ENCODE measurements at places on chromosomes 3 and 15.

- no peak for DNase-seq
Observed at GRCh38 chr3:142863010-142863817, 25.7 kb downstream of the PCOLCE2 start.

DNA sequence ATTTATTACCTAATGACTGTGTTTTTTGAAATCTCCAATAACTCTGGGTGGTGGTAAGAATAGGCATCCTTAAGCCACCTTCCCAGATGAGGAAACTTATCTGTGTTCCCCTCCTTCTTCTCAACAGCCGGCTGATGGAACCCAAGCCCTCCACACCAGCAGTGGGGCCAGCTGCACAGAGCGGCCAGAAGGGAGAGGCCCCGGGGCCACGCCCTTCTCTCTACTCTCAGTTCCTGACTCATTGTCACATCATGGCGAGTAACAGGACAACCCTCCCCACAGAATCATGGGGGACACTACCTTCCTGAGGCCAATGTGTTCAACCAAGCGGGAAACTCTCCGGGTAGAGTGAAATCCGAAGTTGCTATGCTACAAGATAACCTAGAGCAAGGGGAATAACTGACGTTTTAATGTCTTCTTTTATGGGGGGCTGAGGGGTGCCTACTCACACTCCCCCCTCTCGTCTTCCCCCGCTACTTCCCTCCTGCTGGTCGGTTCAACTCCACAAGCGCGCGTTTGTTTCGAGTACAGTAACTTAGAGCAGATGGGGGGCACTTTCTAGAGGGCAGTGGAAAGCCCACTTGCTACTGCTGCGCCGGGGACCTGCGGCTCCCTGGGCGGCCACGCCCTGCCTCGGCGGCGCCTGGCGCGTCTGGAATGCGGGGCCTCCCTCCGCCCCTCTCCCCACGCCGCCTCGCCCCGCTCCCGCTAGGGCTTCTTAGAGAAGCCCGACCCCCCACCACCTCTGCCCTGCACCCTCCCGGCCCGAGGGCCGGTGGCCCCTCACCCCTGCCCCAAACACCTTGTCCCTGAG, 621 bp downstream of the ANXA2 start:
- DNase-seq: no peak

- no peak for DNase-seq
Observed at GRCh38 chr3:188185717-188186251, 31.8 kb downstream of the LPP start.

DNA sequence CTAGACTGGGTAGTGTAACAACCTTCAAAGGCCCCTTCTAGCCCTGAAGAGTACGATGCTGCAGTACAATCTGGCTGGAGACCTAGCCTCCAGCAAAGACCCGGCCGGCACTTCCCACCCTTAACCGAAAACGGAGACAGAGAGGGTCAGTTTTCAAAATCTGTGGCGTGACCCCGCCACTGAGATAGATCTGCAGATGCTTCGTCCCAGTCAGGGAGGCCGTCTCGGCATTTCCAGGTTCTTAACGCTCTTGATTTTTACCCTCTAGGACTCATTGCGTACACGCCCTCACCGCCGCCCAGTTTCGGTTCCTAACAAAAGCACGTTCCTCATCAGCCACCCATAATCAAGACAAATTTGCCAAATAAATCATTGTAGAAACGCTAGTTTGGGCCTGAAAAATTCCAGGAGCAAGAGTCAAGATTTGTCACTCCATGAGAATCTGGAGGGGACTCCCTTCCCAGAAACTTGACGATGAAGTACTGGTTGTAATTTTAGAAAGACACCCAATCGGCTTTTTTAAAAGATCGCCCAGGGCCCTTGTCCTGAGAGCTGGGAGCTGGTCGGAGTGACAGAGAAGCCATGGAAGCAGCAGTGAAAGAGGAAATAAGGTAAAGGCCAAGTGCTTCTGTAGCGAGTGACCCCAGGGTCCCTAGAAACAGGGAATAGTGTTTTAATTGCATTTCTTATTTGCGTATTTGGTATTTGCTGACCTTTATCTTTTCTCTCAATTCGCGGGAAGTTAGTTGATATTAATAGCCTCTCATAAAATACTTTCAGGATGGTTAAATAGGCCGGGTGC, 868 bp upstream of the TMEM87A start:
- peak; percentile 23 for DNase-seq

- DNase-seq: no peak
Observed at GRCh38 chr3:53675022-53675697, 171.1 kb downstream of the CHDH start.

DNA sequence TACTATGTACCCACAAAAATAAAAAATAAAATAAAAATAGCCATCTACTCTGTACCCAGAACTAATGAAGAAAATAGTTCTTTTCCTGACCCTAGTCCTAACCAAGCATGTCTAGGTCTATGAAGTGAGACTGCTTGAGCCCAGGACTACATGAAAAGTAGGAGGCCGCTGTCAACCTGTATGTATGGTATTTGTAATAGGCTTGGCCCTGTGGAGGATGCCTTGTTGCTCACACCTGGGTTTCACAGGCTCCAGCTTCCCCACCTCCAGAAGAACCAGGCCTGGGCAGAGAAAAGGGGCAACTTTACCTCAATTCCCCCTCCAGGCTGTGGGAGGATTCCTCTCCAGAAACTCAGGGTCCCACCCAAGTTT, 6.8 kb upstream of the PKM start:
- no peak for DNase-seq

DNA sequence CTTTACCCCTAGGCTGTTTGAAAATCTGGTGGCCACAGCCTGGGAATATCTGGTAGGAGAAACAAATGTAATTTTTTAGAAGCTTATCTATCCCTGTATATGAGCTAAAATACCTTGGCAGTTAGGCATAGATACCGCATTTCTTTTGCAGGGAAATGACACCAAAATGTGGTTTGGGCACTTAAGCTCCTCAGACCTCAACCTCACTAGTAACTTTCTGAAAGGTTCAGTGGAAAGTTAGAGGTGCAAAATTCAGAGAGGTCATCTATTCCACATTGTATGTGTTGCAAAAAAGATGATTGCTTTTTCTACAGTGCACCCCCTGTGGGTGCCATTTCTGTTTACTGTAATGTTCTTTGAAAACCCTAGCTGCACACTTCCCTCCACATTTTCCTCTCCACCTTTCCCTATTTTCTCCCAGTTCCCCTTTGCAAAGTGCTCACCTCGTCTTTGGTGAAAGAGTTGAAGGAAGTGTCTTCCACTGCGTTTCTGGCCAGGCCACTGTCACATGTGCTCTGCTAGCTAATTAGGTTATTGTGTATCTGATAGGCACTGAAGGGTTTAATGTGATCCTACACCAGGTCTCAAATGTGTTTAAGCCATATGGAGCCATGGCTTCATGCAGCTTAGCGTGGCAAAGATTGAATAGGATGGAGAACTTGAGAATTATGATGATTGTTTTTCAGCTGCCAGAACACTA, 1.3 kb downstream of the SACM1L start:
- DNase-seq: no peak

- DNase-seq: no peak
Observed at GRCh38 chr15:88748081-88748480, 55.2 kb upstream of the ACAN start.

DNA sequence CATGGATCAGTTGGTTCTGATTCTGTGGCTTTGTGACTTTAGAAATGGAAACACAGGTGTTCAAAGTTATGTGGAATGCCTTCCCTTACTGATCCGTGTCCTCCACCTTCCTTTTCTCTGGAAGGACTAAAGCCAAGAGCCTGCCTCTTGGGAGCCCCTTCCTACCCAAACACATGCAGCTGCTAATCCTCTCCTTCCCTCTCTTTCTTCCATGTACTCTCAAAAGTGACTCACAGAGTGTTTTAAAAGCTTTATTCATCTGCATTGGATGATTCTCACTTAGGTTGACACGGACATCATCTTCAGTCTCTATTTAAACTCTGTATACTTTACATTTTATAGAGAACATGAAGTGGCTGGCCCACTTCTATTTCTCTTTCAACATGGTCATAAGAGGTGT, 856.5 kb upstream of the ARPP21 start:
- no peak for DNase-seq

DNA sequence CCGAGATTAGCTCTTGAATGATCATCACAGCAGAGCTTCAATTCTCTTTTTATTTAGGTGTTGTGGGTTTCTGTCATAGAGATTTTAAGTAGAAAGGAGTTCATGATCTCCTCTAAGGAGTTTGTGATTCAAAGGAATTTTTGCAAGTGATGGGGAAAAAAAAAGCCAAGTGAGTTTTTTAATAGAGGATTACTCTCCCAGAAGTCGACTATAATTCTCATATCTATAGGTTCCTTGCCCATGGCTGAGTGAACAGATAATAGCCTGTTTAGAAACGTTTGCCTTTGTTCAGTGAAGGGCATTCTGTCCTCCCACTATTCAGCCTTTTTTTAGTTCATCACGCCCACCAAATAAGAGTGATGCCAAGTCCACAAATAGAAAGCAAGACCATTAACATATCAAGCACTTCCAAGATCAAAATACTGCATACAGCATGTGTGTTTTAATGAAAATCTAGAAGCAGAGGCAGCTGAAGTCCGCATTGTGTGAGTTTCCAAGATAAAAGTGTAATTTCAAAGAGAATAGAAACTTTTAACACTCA, 398.4 kb upstream of the CNTN3 start:
- no peak for DNase-seq

DNA sequence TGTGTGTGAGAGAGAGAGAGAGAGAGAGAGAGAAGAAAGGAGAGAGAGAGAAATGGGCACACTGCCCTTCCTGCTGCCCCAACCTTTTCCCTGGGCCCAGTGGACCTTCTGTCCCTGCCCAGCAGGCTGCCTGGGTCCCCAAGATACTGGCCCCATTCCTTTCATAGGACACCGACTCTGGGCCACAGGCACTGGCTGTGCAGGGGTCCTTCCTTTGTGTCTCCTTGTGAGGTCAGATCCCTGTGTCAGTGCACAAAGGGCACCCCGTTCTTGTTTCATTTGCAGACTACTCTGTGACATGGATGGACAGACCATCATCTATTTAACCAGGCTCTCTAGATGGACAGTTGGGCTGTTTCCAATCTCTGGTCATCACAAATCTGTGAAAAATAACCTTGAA, 21.3 kb upstream of the KLF13 start:
- no peak for DNase-seq

DNA sequence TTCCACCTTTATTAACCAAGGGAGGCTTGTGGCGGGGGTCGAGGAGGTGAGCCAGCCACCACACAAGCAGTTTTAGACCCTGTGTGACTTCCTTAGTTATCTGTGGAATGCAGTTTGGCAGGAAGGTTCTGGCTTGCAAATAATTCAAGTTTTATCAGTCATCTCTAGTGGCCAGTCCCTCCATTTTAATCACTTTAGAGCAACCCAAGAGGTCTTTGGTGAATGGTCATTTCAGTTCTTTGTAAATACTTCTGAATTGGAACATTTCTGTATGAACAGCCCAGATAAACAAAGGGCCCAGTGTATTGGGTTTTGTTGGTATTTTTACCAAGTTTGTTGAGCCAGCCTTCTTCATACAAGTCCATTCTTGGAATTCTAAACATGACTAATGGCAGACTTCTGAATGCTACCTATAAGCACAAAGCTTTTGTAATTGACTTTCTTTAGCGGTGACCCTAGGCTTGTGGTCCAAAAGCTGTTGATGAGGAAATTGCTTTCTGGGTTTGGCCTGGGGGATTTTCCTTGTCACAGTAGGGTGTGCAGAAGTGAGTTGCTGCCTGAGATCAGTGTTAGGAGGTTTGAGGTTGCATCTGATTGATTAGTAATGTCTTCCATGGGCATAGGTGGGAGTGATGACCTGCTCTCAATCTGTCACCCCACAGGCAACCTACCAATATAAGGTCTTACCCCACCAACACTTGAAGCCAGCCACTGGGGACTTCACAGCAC, 193.3 kb upstream of the TOPAZ1 start:
- DNase-seq: no peak

DNA sequence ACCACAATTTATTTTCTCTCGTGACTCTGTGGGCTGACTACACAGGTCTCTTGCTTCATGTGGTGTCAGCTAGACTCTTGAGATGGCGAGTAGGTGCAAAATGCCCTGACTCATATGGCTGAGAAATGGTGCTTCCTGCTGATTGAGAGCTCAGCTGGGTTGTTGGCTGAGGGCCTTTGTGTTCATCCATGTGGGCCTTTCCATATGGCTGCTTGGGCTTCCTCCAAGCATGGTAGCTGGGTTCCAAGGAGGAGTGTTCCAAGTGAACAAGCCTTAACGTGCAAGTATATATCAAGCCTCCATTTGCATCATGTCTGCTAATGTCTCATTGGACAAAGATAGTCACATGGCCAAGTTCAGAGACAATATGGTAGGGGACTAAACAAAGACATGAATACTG, 164.0 kb downstream of the PDCD6IP start:
- DNase-seq: no peak

DNA sequence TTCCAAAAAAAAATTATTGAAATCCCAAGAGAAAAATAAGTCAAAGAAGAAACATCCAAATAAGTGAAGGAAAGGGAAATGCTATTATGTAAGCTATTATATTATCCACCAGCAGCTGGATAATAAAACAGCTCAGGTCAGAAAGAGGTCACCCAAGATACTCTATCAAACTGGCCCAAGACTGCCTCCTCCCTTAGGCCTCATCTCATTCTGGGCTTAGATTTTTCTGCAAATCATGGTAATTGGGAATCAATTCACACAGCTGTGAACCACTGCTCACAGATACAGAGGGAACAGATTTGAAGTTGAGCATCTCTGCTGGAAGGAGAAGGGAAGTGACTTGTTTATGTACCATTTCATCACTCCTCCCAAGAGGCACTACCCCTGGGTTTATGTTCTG, 294.6 kb upstream of the DPPA4 start:
- no peak for DNase-seq

- DNase-seq: no peak
Observed at GRCh38 chr3:185280572-185281365, 26.9 kb upstream of the EHHADH start.

- DNase-seq: no peak
Observed at GRCh38 chr15:77621847-77622208, 10.9 kb downstream of the LINGO1 start.

GRCh38 chr3:121894301-121894990, at the start of gene SLC15A2:
SLC15A2 (plus strand) TSS chr3:121894401; CDS start chr3:121894477, 76 bp downstream.
- DNase-seq: no peak

DNA sequence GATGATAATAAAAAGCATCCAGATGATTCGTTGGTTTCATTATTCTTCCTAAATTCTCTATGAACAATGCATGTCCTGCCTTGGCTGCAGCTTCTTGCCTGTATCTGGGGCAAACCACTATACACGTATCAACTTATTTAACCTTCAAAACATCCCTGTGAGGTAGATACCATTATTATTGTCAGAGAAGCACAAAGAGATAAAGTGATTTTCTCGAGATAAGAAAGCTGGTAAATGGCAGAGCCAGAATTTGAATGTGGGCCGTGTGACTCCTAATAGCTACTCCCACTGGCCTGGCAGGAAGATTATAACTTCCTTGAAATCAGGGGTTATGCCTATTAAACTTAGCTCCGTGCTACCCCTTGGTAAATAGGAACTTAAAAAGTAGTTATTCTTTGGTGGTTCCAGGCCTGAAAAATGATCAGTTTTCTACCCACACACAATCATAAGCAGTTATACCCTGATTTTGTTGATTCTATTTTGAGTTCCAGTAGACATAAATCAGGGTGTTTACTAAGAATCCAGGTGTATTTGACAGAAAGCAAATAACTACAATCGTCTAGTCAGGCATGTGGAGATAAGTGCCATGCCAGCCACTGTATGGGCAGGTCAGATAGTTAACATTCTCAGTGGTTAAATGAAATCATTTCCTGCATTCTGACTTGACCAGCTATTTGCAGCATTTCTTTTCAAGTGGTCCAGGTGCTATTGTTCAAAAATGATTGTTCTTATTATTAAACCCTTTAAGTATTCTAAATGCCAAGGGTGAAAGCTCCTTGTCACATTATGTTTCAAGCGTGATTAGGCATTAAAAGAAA, 99.2 kb upstream of the LRRN1 start:
- no peak for DNase-seq

GRCh38 chr3:99319961-99320360, 318.4 kb upstream of the COL8A1 start:
- DNase-seq: no peak
